ENCODE measurements at places on chromosomes 7 and 10. TPM values are rescaled to one million over a fixed set of nuclear protein-coding genes. Genes with fewer than 3 reads are reported as not detected.

GRCh38 chr7:37342688-37343471, 105.8 kb downstream of the ELMO1 start:
- no peak overlapping the region for H3K27ac ChIP-seq
- H3K36me3 ChIP-seq = no peaks in the 10 kb centered on the region
- H3K27me3 ChIP-seq = no peaks in the 10 kb centered on the region
- DNase-seq = no peak

GRCh38 chr7:151342811-151343210, 1.2 kb downstream of the NUB1 start:
- H3K36me3 ChIP-seq = peaks cover 21% of the 10 kb centered on the region
- H3K4me1 ChIP-seq = peaks cover 8% of the 10 kb centered on the region
- H3K27me3 ChIP-seq = no peaks in the 10 kb centered on the region

DNA sequence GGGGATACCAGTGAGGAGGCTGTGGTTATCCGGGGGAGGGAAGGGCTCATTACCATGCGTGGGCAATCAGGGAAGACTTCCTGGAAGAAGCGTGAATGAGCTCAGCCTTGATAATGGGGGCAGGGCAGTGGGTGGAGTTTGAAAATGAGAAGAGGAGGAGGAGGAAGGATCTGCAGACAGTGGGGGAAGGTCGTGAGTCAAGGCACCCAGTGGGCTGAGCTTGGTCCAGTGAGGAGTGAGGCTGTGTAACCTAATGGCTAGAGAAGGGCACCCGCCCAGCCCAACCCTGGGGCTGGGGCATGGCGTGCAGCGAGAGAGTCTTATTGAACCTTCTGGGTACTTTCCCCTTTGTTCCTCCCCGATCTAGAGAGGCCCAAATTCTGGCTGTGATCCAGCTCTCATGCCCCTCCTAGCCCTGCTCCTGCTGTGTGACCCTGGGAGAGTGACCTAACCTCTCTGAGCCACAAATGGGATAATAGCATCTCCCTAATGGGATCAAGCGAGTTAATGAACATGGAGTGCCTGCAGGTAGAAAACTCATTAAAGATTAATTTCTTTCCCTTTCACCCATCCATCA, 31.5 kb downstream of the CLIP2 start:
- no peaks in the 10 kb centered on the region for H3K36me3 ChIP-seq
- H3K27ac ChIP-seq = no peak overlapping the region
- no peaks in the 10 kb centered on the region for H3K27me3 ChIP-seq
- no peaks in the 10 kb centered on the region for H3K4me1 ChIP-seq
- H3K4me3 ChIP-seq = no peak overlapping the region

GRCh38 chr10:128566361-128566968, 440.2 kb upstream of the MKI67 start:
- H3K27me3 ChIP-seq = no peaks in the 10 kb centered on the region
- no peak overlapping the region for H3K27ac ChIP-seq
- H3K36me3 ChIP-seq = no peaks in the 10 kb centered on the region
- no peak overlapping the region for H3K4me3 ChIP-seq
- H3K4me1 ChIP-seq = no peaks in the 10 kb centered on the region

DNA sequence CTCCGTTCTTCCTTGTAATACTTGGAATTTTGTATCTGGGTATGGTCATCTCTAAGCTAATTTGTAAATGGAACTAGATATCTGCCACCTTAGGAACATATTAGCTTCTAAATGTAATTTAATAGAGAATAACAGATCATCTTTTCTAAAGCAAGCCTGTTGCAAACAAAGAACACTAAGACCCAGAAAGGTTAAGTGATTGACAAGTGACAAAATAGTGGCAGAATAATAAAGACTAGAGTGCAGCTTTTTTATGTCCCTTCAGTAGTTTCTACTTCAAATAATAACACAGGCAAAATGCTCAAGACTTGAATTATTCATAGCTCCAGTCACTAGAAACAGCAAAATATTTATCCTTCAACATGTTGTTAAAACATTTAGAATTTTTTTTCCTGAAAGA, 91.7 kb downstream of the MET start:
- H3K27me3 ChIP-seq = no peaks in the 10 kb centered on the region
- H3K27ac ChIP-seq = no peak overlapping the region
- DNase-seq = no peak
- H3K36me3 ChIP-seq = peaks cover 8% of the 10 kb centered on the region

GRCh38 chr7:41336981-41337380, 365.9 kb downstream of the INHBA start:
- H3K36me3 ChIP-seq = no peaks in the 10 kb centered on the region
- H3K27me3 ChIP-seq = no peaks in the 10 kb centered on the region
- no peak for DNase-seq

DNA sequence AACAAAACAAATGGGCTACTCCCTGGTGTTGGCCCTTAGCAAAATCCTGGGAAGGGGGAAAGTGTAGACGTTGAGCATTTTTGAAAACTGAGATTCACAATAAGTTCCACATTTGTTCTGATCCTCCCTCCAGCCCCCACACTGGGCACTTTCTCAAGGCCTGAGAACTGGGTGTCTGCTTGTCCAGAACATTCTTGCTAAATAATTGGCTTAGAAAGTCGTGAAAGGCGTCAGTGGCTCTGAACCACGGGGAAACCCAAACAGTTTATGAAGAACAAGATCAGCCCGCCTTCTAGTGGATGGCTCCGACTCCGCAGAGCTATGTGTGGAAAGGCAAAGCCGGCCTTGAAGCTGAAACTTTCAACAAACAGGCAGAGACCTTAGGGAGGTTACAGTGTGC, 370.1 kb downstream of the PRPF18 start:
- no peaks in the 10 kb centered on the region for H3K36me3 ChIP-seq
- DNase-seq = no peak
- no peak overlapping the region for H3K4me3 ChIP-seq

GRCh38 chr7:45975847-45976484, 54.9 kb upstream of the IGFBP3 start:
- H3K27ac ChIP-seq = no peak overlapping the region
- no peaks in the 10 kb centered on the region for H3K36me3 ChIP-seq

DNA sequence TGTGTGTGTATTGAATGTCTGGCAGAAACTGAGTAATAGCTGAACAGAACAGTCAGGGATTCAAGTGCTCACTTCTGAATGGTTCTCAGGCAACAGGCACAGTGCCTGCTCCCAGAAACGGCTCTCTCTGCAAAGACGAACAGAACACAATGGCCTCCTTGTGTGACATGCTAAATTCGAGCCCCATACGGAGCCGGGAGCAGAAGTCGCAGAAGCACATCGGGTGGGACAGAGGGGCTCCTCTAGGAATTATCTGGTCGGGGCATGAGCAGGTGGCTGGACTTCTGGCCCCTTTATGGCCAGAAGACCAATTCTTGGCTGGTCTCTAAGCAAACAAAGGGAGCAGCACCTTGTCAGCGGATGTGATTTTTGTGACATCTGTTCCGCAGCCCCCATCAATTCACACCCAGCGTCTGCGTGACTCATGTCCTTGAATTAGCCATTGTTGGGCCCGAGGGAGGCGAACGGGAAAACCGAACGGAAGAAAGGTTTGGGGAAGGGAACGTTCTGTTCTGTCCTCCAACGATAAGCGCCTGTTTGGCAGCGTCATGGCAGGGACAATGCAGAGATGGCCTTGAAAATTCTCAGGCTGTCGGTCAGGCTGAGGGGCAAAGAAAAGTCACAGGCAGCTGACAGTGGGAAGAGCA, 47.3 kb upstream of the NPTX2 start:
- peaks cover 6% of the 10 kb centered on the region for H3K4me1 ChIP-seq
- no peaks in the 10 kb centered on the region for H3K36me3 ChIP-seq
- no peaks in the 10 kb centered on the region for H3K27me3 ChIP-seq
- no peak overlapping the region for H3K27ac ChIP-seq
- no peak for DNase-seq

DNA sequence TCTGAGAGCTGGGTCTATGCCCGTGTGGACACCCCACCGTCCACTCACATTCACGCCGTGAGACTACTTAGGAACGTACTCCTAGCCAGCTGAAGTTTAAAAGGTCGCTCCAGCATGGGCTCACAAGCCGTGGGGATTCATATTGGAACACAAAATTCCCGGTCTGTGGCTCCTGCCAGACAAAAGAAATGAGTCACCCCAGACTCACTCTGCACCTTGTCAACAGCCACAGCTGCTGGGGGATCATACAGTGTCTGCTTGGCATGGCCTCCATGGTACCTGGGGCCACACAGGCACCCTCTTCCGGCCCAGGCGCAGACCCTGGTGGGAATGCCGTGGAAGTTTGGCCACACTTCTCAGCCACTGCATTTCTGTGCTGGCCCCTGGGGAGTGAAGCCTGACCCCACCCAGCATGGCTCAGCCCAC, 228.4 kb downstream of the DNAJB6 start:
- H3K4me1 ChIP-seq = peaks cover 46% of the 10 kb centered on the region
- no peaks in the 10 kb centered on the region for H3K36me3 ChIP-seq
- H3K27me3 ChIP-seq = no peaks in the 10 kb centered on the region
- H3K27ac ChIP-seq = peak overlapping the region; percentile 91
- peak overlapping the region; percentile 32 for H3K4me3 ChIP-seq

DNA sequence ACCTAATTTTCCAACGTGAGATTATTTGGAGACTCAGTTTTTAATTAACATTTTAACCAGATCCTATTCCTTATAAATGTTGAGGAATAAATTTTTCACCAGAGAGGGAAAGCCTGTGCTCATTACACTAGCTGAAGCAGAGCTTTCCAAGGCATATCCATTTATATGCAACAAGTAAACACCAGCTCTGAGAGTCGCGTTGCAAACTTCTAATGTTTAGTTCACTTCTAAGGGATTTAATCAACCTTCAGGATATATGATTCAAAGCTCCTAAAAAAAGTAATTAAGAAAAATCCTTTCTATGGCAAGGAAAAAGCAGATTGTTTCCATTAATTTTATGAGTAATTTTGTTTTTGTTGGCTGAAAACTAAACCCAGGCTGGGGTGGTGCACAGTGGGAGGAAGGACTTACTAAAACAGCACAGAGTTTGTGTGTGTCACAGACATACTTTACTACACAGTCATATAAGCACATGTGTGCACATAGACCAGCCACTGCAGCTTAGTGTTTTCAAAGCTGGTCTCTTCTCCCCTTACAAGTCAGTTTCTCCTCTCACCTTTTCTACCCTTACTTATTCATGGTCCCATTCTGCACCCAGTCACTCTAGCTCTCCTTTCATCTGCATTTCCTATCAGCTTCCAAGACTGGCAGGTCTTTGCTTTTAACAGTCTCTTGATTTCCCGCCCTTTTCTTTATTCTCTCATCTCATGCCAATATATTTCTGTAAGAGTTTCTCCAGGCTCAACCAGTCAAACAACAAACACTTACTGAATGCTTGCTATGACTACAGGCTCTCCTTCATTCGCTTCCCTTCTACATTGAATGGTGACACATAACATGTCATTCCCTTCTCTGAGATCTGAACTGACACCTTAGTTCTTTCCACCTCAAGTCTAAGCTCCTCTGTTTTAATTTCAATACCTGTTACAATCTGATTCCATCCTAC, 81.1 kb upstream of the FZD1 start:
- H3K4me3 ChIP-seq = peak overlapping the region; percentile 1
- no peaks in the 10 kb centered on the region for H3K36me3 ChIP-seq
- DNase-seq = peak; percentile 98
- H3K27me3 ChIP-seq = no peaks in the 10 kb centered on the region

PRLHR gene
- not detected for total RNA-seq

MPP7 gene
- total RNA-seq = 6.9 TPM

PCLO gene
- total RNA-seq = 3.0 TPM

CCDC71L gene
- 26.8 TPM for total RNA-seq

ASAH2 gene
- 2.4 TPM for total RNA-seq

FBXO24 gene
- total RNA-seq = 0.52 TPM

SEMA3D gene
- 17.7 TPM for total RNA-seq

Measured in astrocyte (in vitro differentiated cells and primary cell).